Putamen (tissue), 1 donor: ENCODE measurements at places on chromosomes 7 and 10.

- DNase-seq, result no peak
Observed at GRCh38 chr10:5563991-5564536, 39.3 kb downstream of the CALML3 start.

DNA sequence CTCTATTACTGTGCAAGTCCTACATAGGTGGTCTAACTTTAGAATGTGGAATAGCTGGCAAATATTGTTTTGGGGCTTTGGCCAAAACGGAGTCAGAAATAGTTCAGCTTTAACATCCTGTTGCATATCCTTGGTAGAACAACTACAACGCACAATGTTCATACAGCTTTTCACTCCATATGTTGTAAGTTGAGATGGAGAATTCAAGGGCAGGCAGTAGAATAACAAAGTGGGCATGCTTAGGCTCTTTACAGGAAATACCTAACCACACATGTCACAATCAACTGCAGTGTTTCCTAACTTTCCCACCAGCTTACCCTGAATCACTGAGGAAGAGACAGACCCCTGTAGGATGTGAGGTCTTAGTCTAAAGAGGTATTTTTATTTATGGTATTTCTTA lies 122.3 kb downstream of the PPP1R3A start:
- DNase-seq, result no peak

GRCh38 chr7:76314042-76314721 lies 11.7 kb downstream of the HSPB1 start:
- peak; percentile 94 for DNase-seq

- DNase-seq, result no peak
Observed at GRCh38 chr10:30749385-30749784, 119.8 kb upstream of the LYZL2 start.

DNA sequence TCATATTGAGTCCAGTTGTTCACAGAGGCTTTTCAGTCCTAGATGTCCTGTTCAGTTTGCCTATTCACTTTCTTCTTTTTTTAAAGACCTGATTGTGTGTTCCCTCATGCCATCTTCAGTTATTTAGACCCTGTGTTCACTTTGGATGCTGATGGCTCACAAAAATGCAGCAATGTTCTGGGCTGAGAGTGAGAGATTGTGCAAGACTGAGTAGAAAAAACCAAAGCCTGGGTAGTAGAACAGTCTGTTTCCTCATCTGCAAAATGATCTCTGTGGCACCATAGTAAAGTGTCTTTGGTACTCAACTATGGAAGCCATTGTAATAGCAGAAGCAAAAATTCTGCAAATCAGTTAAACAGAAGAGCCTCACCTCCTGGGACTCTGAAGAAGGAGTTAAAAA lies 43.2 kb downstream of the AKR1B1 start:
- no peak for DNase-seq
